ENCODE measurements at places on chromosomes 1 and 21.

DNA sequence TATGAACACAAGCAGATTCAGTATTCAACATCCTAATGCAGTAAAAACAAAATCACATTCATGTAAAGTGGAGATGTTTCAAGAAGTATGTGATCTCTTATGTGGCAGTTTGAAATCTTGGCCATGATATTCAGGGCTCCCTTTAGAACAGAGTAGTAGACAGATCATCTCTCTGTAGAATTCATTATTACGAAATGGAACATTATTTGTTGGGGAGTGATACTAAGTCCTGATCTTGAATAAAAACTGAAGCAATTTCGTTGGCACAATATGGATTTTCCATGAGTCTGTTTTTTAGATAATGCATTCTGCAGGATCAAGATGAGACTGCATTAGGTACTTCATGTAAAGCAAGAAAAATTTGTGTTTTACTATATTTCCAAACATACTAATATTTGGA, 264.4 kb upstream of the NRIP1 start:
- DNase-seq, result no peak

DNA sequence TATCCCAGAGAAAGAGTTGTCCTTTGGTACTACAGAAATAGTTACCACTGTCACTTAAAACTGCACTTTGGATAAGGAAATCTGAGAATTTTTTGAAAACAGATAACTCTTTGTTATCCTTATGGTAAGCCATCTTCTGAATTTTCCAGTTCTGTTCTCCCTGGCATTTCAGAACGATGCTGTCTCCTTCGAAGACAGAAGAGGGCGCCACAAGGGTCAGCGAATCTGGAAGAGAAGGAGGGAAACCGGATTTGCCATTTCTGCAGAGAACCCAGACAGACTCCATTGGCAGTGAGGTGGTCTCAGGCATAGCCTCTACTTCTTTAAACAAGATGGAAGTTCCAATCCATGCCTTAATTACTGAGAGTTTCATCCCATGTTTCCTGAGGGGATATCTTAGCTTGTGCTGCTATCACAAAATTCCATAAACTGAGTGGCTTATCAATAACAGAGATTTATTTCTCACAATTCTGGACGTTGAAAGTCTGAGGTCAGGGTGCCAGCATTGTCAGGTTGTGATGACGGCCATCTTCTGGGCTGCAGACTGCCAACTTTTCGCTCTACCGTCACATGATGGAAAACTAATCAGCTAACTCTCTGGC, 6.4 kb downstream of the FCRL2 start:
- DNase-seq, result no peak

- no peak for DNase-seq
Observed at GRCh38 chr1:6033124-6033523, 12.6 kb upstream of the KCNAB2 start.

DNA sequence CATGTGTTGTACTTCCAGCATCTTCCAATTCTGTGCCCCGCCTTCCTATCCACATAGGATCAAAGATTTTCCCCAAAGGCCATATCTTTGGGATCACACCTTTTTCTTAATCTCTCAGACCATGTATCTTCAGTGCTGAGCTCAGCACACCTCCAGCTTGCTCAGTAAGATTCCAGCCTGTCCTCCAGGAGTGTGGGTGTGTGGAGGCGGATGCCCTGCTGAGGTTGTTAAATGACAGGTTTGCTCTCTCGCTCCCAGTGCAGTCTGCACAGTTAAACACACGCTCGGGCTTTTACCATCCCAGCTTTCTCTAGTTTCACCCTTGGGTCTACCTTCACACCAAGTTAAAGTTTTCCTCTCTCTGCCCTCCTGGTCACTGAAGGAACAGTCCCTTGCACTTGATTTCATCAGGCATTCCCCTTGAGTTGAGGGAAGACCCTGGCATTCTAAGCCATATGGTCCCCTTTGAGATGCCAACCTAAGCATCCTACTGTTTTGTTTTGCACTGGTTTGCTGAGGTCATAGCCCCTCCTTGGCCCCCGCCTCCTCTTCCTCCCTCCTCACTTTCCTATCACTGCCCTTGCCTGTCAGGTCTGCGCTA, 13.7 kb downstream of the MYOG start:
- no peak for DNase-seq

DNA sequence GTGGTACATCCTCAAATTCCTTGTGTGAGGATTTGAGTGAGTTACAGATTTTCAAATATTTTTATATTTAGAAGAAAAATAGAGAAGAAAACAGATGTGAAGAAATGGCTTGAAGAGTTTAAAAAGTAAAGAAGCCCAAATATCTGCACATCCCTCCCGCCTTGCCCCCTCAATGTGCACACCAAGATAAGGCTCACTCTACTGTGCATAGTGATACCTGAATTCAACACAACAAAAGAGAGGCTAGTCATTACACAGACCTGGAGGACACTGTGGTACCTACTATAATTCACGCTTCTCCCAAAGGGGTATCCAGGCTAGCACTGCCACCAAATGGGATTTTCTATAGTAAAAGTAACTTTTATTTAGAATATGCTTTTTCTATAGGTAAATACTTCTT, 44.0 kb upstream of the SYT2 start:
- DNase-seq, result no peak

DNA sequence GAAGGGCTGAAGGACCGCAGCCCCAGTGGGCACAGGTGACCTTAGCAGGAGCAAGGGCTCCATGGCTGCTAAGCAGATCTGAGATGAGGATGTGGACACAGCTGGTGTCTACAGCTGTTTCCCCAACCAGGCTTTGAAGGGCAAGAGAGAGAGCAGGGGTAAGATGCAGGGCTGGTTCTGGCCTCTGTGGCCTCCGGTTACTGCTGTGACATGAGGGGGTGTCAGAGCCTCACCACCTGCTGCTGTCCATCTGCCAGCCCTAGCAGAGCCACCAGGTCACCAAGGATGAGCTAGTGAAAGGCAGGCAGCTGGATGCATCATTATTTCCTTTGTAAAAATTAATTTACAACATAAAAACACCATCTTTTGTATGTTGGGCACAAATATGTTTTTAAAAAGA, 33.4 kb downstream of the OBSCN start:
- DNase-seq, result no peak

DNA sequence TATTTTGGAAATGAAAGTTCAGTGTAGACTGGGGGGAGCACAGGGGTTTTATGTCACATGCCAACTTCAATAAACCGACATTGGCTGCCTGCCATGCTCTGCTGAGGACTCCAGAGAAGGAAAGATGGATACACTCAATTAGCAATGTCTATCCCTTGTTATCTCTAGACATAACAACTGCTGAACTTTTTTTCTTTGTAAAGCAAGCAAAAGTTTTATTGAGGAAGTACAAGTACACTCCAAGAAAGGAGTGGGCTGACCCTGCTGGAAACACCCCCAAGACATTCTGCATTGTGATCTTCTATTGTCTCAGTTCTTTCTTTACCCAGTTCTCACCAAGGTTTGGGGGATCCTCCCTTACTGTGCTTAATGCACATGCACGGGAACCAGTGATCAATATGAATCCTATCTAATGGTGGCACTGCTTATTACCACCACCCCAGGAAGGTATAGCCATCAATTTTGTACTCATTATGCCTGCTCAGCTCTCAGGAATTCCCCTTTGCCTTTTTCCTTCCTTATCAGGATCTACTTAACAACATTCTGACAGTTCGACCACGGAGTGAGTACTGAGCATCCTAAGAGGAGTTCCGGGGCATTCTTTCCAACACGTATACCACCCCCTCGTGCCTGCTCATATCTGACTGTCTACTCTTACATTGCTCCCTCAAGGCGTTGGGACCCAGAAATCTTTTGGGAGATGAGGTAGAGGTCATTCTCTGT, 28.7 kb downstream of the SYNJ1 start:
- no peak for DNase-seq

GRCh38 chr1:44842486-44842861, 579 bp downstream of the PTCH2 start:
- no peak for DNase-seq

- DNase-seq, result no peak
Observed at GRCh38 chr1:200949626-200950025, 54.9 kb downstream of the INAVA start.

DNA sequence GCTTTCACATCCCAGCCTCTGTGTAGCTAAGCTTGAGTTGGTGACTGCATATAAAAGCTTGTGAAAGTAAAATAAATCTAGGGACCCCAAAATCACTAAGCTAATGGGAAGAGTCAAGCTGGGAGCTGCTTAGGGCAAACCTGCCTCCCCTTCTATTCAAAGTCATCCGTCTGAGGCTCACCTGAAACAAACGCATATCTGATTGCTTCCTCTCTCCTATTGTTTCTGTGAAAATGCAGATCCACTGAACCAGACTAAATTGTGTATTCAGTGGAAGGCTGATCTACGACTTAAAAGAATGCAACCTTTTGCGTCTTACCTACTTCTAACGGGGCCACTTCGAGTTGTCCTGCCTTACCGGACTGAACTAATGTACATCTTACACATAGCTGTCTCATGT, 70.3 kb downstream of the LTN1 start:
- no peak for DNase-seq

- DNase-seq, result no peak
Observed at GRCh38 chr1:35058988-35059387, 20.2 kb upstream of the ZMYM1 start.

DNA sequence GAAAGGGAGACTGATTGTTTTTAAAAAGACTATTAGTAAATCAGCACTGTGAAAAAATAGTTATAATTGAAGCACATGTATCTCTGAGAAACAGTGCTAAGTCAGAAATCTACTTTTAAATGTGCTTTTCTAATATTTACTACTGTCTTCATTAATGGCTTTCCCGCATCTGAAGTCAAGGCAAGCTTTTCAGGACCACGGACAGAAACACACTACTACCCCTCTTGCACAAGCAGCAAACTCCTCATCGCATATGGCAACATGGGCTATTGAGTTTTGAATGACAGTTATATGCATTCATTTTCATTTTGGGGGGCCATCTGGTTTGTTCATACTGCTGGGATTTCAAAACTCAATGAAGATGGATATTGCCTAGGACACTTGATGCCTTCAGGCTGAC, 433.4 kb upstream of the CAMK1G start:
- no peak for DNase-seq

DNA sequence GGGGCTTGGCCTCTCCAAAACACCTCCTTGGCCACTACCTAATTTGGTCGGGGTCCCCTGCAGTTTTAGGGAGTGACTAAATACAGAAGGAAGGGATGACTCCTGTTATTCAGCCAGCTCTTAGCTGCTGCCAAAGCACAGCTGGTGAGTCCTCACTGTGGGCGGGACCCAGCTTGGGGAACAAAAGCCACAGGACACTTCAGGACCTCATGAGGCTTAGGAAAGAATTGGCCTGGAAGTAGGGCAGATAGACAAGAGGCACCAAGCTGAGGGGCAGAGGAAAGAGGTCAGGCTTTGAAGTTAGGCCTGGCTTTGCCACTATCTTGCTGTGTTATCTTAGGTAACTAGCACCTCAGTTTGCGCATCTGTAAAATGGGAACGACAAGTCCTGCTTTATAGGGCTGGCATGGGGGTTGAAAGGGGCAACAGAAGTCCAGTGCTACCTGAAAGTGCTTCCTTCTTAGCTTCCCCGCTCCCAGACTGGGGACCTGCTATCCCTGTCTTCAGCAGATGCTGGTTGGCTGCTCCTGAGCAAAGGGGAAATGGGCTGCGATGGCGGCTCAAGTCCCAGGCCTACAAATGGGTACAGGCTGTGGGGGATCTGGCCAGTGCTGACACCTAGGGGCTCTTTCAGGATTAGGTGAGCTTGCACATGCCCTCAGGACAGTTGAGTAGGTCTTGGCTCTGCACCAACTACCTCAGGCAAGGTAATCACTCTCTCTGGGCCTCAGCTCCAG, 15.7 kb downstream of the IFI6 start:
- DNase-seq, result no peak

DNA sequence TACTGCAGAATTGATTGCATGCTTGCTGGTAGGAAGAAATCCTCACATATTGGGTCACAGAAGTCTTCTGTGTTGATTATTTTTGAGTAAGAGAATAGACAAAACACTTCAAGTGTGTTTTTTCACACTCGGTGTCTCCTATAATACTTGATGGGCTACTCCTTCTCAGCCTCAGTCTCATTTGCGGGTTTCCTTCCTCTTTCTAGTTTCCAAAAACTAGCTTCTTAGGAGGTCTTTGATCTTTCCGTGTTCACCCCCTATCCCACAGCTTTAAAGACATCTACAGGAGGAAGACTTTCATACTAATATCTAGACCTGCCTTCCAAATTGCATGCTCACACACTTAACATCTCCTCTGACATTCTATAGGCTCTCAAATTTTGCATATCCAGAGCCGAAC, 40.7 kb upstream of the NTPCR start:
- no peak for DNase-seq
